ENCODE measurements at places on chromosomes 3 and 15.

GRCh38 chr3:56787258-56787775 is 14.4 kb downstream of the ARHGEF3 start:
- no peak for DNase-seq

- DNase-seq, result no peak
These were observed 51.9 kb downstream of the HOMER2 start for GRCh38 chr15:82900511-82901060.

DNA sequence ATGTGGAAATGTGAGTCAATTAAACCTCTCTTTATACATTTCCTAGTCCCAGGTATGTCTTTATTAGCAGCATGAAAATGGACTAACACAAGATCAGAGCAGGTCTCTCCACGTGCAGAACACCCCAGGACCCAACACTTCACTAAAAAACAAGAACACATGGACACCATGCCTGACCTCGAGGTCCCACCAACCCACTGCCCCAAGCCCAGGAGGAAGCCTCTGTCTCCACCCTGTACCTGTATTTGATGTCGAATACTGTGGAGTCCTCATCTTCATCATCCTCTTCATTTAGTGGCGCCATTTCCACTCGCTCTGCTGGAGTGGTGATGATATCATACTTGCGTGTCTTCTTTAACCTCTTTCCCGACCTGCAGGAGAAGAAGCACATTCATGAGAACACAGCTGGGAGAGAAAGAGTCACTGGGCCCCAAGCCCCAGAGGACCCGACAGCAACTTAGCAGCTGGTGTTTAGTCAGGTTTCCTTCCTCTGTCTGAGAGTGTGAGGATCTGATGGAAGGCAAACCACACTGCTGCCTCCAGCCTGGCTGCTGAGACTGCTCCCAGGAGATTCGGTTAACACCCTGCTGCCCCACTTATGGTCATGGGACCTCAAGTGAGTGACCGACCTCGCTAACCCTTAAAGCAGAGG is 25.5 kb downstream of the FAM174B start:
- DNase-seq, result no peak

GRCh38 chr3:197010556-197011351 is 18.9 kb downstream of the MELTF start:
- DNase-seq, result no peak

GRCh38 chr3:145716519-145716918 is 444.5 kb downstream of the PLOD2 start:
- no peak for DNase-seq

DNA sequence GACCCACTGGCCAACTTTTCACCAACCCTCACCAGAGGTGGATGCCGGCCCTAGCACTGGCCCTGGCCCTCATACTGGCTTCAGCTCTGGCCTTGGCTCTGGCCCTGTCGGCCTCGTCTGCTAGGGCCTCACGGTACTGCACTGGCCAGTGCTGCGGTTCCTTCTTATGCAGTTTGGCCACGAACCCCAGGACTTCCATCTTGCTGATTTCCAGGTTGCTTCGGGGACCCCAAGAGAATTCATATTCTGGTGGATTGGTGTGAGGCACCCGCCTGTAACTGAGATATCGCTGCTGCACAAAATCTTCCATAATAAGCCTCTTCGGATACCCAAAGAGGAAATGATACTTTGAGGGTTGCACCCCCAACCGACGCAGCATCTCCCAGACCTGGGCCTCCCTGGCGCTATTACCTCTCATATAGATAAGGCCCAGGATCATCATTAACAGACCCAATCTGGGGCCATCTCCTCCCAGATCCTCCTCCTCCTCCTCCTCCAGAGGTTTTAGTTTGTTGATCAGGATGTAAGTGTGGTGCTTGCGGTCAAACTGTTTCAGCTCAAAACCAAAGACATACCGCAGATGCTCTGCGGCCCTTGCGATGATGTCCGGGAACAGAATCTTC is 883 bp downstream of the MAGEF1 start:
- peak; percentile 51 for DNase-seq

GRCh38 chr3:185931777-185932612 is 5.8 kb downstream of the TRA2B start:
- DNase-seq, result no peak

DNA sequence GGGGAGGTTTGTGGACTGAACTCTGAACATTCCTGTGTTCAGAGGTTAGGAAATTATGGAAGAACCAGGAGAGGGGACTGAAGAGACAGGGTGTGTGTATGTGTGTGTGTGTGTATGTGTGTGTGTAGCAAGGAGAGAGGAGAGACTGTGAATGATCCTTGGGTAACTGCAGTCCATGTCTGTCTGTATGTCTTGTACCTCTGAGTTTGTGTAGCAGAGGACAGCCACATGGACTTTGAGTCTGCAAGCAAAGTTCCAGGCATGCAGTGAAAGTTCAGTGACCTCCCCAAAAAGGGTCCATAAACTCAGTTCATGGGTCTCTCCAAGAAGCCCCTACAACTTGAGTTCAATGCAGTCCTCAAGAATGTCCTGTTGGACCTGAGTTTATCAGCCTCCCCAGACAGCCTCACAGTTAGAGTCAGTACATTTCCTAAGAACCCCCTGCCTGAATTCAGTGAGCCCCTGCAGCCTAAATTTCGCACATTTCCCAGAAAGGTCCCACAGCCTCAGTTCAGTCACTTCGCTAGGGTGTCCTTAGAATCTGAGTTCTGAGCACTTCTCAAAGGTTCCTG is 28.3 kb upstream of the HERC1 start:
- no peak for DNase-seq

- no peak for DNase-seq
These were observed 42.9 kb upstream of the FRMD4B start for GRCh38 chr3:69428657-69429255.

GRCh38 chr3:130490241-130490640 is 26.7 kb upstream of the COL6A6 start:
- DNase-seq, result no peak

GRCh38 chr15:64870353-64870752 is 28.6 kb downstream of the PLEKHO2 start:
- DNase-seq, result no peak

GRCh38 chr3:36650271-36650671 is 114.1 kb downstream of the DCLK3 start:
- no peak for DNase-seq

DNA sequence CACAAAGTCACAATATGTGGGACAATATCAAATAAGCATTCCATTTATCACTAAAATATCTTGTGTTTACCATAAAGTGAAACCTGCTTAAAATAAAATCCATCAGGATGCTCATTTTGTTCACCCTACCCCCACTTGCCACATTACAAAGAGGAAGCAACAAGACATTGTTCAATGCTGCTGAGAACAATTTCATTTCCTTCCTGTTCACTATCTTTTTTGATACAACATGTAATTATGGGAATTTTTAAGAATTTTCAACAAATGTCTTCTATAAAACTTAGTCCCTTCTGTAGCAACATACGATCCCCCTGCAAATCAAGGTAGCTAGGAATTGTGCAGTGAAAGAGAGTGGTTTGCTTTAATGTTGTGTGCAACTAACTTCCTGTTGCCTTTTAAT is 34.9 kb upstream of the GPR160 start:
- DNase-seq, result no peak

- DNase-seq, result no peak
These were observed 219.0 kb upstream of the LINGO1 start for GRCh38 chr15:77851691-77852090.

GRCh38 chr15:93048759-93049161 is 40.3 kb downstream of the RGMA start:
- DNase-seq, result no peak

- no peak for DNase-seq
These were observed 363 bp downstream of the GTF2E1 start for GRCh38 chr3:120742849-120743365.

- DNase-seq, result no peak
These were observed 1.8 kb downstream of the WWTR1 start for GRCh38 chr3:149655826-149656574.

DNA sequence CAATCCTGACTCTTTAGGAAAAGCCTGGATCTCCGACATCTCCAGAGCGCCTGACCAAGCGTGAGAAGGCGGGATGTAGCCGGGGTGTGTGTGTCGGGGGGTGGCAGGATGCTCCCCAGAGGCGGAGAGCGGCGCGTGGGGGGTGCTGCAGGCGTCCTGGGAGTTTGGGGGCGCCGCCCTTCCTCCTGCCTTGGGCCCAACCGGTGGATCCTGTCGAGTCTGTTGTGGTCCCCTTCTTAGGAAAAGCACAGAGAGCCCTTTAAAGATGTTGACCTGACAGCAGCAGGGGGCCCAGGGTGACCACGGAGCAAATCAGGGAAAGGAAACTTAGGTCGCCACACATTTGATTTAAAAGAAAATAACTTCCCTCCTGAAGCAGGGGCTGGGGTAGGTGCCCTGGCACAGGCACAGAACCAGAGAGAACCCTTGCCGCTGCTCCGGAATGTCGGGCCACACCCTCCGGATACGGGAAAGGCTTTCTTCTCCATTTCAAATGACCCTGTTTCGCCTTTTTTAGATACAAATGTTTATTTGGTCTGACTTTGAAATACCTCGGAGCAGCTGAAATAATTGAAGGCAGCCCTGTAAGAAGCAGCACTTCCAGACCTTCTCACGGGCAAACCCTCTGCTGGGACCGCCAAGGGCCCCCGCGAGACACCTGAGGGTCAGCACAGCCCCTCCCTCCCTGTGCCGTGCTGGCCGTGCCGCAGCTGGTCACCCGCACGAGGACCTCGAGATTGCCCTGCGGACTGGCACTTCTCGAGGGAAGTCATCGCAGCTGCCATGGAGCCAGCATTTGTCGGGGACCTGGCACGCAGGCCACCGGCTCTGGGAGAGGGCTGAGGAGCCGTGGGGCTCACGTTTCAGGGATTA is 102.9 kb upstream of the KLF13 start:
- no peak for DNase-seq

- DNase-seq, result no peak
These were observed 45.1 kb downstream of the HMCES start for GRCh38 chr3:129323651-129324294.
